ENCODE measurements at places on chromosomes 16 and 17.

DNA sequence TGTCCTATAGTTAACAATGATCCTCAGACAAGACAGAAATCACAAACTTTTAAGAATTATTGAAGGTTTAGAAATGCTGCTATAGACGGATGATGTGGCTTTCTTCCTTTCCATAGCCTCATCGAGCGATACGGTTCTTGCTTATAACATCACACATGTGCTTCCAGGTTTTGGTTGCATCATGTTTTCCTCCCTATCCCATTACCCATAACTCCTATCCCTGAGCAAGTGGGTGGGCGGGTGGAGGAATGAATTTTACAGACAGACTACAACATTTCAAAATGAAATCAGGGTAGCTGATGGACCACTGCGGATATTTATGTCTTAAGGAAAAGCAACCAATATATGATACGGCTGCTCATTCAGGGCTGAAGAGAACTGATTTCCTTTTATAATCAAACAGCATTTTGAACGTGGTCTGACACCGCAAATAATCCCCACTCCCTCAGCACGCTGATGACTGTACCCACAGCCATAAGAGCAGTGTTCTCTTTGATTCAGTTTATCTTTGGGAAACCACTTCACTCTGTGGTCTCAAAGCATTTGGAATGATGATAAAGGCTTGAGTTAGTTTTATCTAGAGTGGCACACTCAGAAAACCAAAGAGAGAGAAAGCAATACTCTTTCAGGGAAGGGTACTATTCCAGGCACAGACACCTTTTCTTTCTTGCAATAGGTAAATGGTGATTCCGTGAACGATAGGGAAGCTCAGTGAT is 4.6 kb upstream of the AKTIP start:
- DNase-seq, result peak; percentile 13

DNA sequence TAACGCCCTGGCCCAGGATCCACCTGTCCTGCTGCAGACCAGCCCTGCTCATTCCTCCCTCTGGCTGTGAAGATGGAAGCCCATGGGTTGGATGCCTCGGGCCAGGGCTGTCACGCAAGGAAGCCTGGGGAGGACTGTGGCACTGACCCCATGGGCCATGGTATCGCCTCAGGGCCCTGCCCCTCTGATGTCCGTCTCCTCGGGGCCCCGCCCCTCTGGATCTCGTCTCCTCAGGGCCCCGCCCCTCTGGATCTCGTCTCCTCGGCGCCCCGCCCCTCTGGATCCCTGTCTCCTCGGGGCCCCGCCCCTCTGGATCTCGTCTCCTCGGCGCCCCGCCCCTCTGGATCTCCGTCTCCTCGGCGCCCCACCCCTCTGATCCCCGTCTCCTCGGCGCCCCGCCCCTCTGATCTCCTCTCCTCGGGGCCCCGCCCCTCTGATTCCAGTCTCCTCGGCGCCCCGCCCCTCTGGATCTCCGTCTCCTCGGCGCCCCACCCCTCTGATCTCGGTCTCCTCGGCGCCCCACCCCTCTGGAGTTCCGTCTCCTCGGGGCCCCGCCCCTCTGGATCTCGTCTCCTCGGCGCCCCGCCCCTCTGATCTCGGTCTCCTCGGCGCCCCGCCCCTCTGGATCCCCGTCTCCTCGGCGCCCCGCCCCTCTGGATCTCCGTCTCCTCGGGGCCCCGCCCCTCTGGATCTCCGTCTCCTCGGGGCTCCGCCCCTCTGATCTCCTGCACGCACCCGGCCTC is 24.0 kb downstream of the METRNL start:
- no peak for DNase-seq

DNA sequence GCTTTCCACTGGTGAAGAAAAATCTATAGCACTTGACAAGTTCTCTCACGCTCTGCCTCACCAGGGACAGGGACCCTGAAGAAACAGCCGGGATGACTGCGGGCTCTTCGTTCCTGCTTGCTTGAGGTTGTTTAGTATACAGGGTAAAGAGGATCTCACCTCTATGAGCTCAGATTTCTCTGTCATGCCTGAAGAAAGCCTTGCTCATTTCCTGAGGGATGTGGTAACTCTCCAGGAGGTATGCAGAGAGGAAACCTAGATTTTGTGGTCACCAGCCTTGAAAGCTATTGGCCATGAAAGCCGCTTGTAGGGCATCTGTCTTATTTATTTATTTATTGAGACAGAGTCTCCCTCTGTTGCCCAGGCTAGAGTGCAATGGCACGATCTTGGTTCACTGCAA is 23.2 kb downstream of the USP43 start:
- no peak for DNase-seq

DNA sequence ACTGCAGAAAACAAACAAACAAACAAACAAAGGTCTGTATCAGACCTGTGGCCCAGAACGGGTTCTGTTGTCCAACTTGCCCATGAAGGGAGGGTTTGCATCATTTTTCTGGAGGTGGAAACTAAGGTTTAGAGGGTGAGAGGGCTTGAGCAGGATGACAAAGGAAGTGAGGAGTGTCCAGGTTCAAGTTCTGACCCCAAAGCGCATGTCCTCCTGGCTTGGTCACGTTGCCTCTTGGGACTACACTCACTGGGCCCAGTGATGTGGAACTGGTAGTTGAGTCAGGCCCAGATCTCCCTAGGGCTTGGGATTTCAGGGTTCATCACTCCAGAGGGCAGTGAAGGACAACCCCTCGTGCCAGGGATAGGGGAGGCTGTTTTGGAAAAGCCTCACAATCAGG is 1.8 kb downstream of the SREBF1 start:
- DNase-seq, result no peak

GRCh38 chr17:76725580-76726230 is 701 bp downstream of the JMJD6 start:
- DNase-seq, result peak; percentile 86
